Vagina (tissue), 2 donors: ENCODE measurements at places on chromosomes 1 and 21. TPM values are rescaled to one million over a fixed set of nuclear protein-coding genes. Genes with fewer than 3 reads are reported as not detected.

- no peak for DNase-seq
Measured at GRCh38 chr1:2157856-2158255, 36.7 kb downstream of the FAAP20 start.

The SMIM1 gene
- not detected for total RNA-seq

DNA sequence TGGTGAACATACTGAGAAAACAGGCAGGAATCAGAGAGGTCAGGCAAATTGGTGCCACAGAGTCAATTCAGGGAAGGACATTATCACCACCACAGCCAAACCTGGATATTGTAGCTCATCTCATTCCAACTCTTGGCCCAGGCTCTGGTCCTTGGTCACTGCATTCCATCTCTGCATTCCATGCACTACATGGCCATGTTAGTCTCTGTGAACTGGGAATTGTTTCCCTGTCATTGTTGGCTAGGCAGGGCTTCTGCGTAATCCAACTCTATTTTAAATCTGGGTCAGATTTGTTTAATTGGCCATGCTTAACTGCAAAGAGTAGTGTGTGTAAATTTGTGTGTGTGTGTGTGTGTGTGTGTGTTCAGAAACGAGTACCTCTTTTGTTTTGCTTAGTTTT lies 837.6 kb upstream of the ADAMTS5 start:
- no peak for DNase-seq

GRCh38 chr1:200279810-200280411 lies 129.9 kb downstream of the ZNF281 start:
- no peak for DNase-seq

GRCh38 chr21:29431680-29432079 lies 133.0 kb downstream of the BACH1 start:
- DNase-seq: no peak
